Stimulated activated memory B cell treated with anti-CD40 and anti-IgM and Interleukin-4, amounts not matched to agents 10 μg/mL and 1 μg/mL and 100 μg/mL, for 72 hours (primary cell): ENCODE measurements at places on chromosomes 6 and 20.

DNA sequence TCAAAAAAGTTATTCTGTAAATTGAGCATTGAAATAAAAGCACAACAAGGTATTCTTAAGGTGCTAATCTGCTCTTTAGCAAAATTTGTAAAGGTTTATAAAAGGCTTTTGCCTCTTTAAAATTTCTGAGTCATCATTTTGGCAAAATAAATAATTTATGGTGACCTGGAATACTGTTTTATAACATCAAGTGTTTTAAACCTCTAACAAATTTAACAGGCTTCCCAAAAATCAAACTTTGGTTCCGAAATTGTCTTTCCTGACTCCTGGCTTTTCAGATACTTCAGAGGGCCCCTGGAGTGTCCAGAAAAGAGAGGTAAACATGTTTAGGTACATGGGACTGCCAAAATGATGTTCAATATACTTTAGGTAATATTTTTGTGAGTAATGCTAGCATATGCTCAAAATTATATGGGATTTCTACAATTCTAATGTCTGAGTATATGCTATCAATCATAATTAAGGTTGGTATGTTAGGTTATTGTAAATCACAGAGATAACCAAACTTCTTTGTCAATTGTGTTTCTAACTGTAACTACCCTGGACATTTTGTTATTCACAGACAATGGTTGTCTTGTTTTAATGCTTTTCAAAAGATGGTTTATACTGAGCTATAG, 160.3 kb upstream of the OLIG3 start:
- no peak for ATAC-seq

DNA sequence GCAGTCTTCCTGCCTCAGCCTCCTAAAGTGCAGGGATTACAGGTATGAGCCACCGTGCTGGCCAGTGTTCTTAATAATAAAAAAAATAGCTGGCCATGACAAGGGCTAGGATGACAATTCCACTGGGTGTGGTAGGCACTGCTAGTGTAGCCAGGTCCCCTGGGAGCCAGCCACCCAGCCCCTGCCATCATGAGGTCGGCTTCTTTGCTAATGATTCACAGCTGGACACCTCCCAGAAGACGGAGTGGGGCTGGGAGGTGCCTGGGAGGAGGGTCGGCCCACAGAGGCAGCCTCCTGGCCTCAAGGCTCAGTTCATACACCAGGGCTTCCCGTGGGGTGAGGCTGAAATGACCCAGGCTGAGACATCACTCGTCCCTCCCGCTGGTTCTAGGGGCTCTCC, 230.4 kb downstream of the TAF4 start:
- no peak for ATAC-seq

GRCh38 chr6:157209865-157210530, 113.3 kb downstream of the TMEM242 start:
- ATAC-seq: no peak

DNA sequence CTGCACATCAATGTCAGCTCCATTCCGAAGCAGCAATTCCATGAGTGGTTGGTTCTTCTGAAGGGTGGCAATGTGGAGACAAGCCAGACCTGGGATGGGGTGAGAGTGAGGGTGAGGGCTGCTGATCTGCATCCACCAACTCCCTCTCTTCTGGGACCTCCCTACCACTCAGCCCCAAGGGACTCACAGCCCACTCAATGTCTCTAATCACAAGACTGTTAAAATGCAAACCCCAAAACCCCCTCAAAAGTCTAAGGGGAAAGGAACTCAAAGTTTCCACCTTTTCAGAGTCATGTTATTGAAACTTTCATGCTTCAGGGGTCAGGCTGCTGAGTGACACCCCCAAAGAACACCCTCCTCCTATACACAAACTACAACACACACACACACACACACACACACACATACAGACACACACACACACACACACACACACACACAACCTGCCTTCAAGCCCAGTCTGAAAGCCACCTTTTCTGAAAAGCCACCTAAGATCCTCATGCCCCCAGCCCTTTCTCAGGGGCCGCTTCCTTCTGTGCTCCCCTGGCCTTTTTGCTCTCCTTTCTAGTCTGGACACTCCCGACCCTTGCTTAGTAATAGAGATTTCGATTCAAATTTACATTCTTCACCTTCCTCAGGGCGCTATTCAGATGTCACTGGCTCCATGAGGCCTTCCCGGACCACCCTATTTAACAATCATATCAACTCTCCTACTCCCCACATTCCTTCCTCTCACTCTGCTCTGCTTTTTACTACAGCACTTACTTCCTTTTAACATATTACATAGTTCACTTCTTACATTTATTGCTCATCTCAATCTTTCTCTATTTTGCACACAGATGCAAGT, 3.3 kb upstream of the SLC35B2 start:
- ATAC-seq: peak; percentile 37

- peak; percentile 55 for ATAC-seq
Observed at GRCh38 chr6:138410972-138411880, 7.2 kb downstream of the HEBP2 start.

GRCh38 chr20:925516-925915, 9.4 kb upstream of the ANGPT4 start:
- no peak for ATAC-seq

GRCh38 chr6:121647905-121648304, 212.5 kb downstream of the GJA1 start:
- ATAC-seq: no peak

DNA sequence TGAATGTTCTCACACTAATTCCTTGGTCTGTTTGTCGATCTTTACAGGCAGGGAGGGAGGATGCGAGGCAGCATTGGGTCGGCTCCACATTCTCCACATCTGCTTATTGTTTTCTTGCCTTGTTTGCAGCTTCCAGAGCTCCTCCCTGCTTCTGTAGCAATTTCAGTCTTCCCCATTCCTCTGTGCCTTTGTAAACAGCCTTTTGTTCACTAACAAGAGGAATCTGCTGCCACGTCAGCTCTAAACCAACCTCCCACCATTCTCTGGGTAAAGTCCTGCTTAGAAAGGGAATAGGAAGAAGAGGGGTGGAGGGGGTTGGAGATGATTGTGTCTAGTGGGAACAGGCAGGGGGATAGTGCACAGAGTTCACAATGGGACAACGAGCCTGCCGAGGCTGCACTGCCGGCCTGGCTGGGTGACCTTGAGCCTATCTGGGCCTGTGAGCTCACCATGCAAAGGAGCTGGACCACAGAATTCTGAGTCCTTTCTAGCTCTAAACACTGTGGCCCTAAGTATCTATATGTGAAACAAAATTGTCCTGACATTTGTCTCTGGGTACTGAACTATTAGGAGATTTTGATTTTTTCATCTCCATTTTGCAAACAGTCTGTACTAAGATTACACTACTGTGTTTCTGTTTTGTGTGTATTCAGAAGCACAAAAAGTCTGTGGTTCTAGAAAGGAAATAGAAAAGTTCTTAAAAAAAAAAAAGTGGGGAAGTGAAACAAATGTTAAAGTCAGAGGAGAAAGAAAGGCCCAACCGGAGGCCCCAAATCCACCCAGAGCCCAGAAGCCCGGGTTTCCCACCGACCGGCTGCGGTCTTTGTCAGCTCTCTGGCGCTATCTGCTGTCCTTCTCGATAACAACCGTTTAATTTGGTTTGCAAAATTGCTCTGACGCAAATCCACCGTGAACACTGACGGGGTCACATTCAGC, 1.4 kb upstream of the PRND start:
- peak; percentile 97 for ATAC-seq

- no peak for ATAC-seq
Observed at GRCh38 chr6:95410168-95410567, 167.2 kb upstream of the MANEA start.

GRCh38 chr6:135673501-135674309, 176.2 kb upstream of the AHI1 start:
- ATAC-seq: no peak

GRCh38 chr20:22818636-22819035, 216.5 kb upstream of the SSTR4 start:
- ATAC-seq: no peak

- no peak for ATAC-seq
Observed at GRCh38 chr6:152248980-152249379, 388.2 kb downstream of the SYNE1 start.

DNA sequence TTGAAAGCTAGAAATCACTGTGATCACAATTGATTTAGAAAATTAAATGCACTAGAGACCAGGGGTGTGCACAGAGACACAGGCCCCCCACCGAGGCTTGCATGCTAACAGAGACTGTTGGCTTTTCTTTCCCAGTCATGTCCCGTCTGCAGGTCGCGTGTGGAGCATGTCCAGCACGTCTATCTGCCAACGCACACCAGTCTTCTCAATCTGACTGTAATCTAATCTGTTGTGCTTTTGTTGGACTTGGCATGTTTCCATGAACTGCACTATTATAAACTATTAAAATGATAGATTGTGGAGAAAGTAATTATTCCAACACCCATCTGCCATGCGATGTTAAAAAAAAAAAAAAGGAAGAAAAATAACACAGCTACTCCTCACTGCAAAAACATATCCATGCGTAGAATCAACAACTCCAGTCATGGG, 17.7 kb downstream of the MYLIP start:
- ATAC-seq: no peak

DNA sequence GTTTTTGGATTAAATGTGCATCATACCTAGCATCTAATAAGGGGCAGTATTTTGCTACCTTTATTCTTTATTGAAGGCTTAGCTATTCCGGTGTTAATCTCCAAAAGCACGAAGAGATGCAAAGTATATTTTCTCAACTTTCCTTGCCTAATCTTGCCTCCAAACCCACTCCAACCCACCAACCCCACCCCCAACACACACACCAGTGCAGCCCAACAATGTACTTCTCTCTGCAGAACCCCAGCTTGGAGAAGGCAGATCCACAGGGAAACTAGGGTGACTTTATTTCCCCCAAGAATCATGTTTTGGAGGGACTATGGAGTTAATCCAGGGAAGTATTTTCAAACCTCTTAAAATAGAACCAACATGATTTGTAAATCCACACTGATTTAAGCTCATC, 73.6 kb downstream of the ZMYND8 start:
- no peak for ATAC-seq

GRCh38 chr6:32149932-32150870, 1.5 kb downstream of the PRRT1 start:
- no peak for ATAC-seq

GRCh38 chr6:110265273-110265672, 85.0 kb downstream of the CDC40 start:
- no peak for ATAC-seq

DNA sequence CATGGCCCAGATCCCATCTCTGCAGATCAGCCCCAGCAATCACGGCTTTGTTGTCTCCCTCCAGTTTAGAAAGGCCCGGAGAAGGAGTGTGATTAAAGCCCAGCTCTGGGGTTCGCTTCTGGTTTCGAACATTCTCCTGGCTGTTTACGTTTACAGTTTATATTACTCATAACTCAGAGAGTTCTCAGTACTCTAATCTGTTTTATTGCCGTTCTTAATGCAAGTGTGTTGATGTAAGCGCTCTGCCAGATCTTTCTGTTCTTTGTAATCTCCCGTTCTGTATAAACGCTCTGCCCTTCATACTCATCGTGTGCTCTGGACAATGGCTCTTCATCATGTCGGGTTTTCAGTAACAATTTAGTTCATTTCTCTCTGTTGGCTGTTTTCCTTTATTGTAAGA, 118.0 kb upstream of the PRND start:
- ATAC-seq: no peak

GRCh38 chr6:152981219-152981618, 1.6 kb downstream of the FBXO5 start:
- ATAC-seq: no peak

GRCh38 chr6:42939810-42940167, 10.5 kb downstream of the CNPY3 start:
- no peak for ATAC-seq

DNA sequence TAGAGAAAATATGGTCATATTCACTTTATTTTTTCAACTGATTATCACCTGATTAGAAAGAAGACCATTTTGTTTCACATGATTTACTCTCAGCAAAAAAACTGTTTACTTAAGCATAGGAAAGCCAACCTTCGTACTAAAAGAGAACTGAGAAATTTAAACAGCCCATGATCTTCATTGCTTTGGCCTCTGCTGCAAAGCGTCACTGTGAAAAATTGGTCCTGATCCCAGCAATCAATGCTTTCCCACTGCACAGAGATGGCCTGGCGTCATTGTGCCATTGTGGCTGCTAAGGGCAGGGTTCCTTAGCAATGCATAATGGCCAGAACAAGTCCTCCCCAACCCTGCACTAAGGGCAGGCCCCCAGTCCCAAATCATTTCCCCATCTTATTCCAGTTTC, 19.9 kb upstream of the THEMIS start:
- ATAC-seq: no peak

DNA sequence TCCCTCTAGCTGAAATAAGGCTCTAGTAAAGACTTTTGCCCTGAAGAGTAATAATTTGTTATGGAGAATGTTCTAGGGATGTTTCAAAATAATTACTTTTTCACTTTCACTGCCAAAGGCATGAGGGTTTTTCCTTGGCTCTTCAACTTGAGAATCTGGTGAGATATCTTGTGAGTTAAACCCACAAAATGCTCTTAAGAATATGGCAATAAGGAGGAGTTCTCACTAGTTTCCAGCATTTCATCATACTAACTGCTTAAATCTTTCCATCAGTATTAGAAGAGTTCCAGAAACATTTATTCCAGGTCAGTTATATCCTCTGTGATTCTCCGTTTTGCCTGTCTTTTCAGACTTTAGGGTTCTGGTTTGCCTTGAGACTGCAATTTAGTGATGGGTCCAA, 785.6 kb upstream of the GJE1 start:
- ATAC-seq: no peak

GRCh38 chr20:32664678-32665159, 9.0 kb downstream of the C20orf203 start:
- peak; percentile 55 for ATAC-seq

GRCh38 chr6:113921299-113921904, 49.5 kb downstream of the HDAC2 start:
- no peak for ATAC-seq

GRCh38 chr20:59949911-59950310, 8.3 kb upstream of the CDH26 start:
- no peak for ATAC-seq

GRCh38 chr6:7978736-7979135, 68.1 kb upstream of the TXNDC5 start:
- ATAC-seq: peak; percentile 90

- no peak for ATAC-seq
Observed at GRCh38 chr20:25076201-25076600, 5.7 kb downstream of the VSX1 start.

GRCh38 chr20:2101057-2101864, at the start of gene STK35:
TSS of gene STK35 (plus strand) at chr20:2101827. CDS start at chr20:2101882, 55 bp downstream.
- peak; percentile 77 for ATAC-seq

- no peak for ATAC-seq
Observed at GRCh38 chr20:63843778-63844177, 12.7 kb upstream of the ZBTB46 start.

DNA sequence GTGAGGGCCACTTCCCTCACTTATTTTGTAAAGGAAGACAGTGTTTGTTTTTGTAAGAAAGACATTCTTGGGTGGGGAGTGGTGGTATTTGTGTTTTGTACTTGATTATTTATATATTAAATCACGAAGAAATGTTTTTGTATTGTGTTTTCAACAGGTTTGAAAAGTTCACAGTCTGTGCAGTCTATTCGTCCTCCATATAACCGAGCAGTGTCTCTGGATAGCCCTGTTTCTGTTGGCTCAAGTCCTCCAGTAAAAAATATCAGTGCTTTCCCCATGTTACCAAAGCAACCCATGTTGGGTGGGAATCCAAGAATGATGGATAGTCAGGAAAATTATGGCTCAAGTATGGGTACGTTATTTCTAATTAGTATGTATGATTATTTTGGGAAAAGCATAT, 137.2 kb downstream of the NCOA3 start:
- ATAC-seq: no peak
